ENCODE measurements at places on chromosomes 5 and 9.

- DNase-seq, result no peak
Observed at GRCh38 chr5:128146671-128147070, 63.1 kb downstream of the SLC12A2 start.

- no peak for DNase-seq
Observed at GRCh38 chr9:86460216-86461002, 106.2 kb upstream of the TUT7 start.

DNA sequence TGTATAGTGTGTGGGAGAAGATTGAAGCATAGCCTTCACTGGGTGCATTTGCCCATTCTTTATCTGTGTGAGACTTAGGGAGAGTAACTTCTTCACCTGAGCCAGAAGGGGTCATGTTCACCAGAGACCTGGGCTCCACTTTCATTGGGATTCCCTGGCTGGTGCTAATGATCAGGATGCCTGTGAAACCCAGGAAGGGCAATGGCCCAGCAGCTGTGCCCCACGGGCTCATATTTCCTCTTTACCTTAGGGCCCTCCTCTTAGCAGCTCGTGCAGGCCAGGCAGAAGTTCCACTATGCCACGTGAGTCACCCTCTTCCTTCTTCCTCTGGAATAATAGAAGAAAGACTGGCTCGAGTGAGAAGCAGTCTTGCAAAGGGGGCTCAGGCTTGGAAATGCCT is 5.0 kb downstream of the PPARGC1B start:
- DNase-seq, result no peak

DNA sequence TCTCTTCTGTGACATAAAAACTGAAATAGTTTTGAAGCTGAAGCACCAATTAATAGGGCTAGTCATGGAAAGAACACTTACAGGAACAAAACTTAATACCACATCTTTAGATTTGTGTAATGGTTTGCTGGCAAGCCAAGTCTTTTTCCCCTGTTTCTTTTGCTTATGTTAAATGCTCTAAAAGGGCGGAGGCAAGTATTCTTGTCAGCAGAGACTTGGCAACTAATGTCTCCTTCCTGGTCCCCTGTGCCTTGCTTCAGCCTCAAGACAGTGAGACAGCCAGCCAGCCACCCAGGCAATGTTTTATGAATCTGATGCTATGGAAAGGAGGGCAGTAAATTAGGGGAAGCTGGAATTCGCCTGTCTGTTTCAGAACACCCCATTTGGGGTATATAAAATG is 45.7 kb downstream of the PRRC1 start:
- DNase-seq, result no peak

DNA sequence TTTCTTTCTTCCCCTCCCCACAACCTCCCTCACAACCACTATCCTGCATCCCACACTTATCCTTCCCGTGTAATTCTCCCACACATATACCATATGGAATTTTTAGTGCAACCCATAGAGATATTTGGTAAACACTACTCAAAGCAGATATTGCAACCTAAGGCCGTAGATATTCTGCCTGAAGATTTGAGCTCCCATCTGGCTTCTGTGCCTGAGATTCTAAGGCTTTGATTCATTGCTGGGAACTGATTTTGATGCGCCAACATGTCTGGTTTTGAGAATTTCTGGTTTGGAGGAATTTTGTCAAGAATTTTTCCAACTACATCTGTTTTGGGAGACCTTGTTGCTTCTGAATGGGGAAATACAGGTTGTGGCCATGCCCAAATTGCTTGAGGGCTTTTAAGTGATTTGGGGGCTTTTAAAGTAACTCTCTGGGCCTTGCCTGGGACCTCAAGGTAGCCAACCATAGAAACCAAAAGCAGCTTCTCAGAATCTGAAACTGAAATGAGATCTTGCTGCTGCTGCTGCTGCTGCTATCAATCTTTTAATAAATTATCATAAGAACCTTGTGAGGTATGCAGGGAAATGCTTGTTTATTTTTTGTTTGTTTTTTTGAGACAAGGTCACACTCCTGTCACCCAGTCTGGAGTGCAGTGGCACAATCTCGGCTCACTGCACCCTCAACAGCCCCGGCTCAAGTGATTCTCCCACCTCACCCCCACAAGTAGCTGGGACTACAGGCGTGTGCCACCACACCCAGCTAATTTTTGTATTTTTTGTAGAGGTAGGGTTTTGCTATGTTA is 36.2 kb downstream of the PLAC8L1 start:
- DNase-seq, result no peak

- no peak for DNase-seq
Observed at GRCh38 chr9:17528859-17529258, 50.0 kb upstream of the SH3GL2 start.

DNA sequence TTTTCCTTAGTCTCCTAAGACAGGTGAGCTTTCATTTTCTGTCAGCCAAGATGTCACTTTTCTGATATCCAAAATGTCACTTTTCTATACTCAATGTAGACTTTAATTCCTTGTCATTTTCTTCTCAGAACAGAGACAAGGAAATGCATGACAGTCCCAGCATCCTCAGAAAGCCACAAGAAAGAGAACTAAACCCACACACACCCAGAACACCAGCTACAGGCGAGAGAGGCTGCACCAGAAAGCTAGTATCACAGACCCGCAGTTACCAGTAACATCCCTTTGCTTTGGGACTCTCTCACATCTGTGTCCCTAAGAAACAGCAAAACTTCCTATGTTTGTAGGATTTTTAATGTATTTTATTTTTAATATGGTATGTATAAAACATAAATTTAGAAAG is 17.1 kb downstream of the TRMO start:
- peak; percentile 36 for DNase-seq

DNA sequence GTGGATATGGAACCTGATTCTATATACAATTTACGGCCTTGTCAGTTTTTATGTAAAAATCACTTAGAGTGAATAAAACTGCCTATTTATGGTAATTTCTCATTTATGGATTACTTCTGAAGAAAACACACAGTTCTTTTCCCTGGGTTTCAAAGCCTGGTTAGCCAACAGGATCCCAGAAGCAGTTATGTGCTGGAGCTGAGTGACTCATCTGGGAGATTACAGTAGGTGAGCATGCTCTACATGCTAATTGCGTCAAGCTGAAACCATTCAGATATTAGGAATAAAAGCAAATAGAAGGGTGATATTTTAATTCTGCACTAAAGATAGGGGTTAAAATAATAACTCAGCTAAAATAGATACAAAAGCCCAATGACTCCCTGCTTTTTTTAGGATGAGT is 47.8 kb downstream of the PDE4D start:
- no peak for DNase-seq

GRCh38 chr5:101429241-101429640 is 526.2 kb upstream of the ST8SIA4 start:
- DNase-seq, result no peak

- DNase-seq, result no peak
Observed at GRCh38 chr5:154479160-154479943, 1.3 kb upstream of the HAND1 start.

DNA sequence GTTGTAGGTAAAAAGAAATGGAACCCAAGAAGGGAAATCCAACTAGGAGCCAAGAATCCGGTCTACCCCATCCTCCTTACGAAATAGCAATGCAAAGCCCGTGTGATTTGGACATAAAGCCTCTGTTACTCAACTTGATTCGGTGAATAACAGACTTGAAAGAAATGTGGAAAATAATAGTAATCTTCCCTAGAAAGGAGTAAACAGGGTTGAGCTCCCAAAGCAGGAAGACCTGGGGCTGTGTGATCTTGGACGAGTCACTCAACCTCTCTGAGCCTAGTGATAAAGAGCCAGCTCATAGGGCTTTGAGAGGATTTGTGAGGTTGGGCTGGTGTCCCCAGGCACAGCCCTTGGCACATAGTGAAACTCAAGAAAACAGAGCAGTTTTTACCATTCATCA is 42.7 kb upstream of the IL17B start:
- no peak for DNase-seq

DNA sequence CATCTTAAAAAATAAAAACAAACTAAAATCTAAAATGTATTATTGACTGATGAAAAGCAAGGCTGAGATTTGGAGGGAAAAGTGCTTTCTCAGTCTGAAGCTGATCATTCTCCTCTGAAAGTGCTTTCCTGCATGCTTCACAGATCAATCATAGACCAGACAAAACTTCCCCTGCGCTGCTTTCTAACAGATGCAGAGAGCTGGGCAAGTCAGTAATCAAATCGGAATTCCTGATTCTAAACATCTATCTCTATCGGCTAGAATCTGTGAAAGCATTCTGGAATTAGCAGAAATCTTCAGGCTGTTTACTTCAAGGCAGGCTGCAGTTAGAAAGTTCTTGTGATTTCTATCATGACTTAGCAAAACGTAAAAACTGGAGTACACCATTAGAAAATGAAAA is 15.6 kb upstream of the FAM81B start:
- no peak for DNase-seq

GRCh38 chr9:86563350-86563749 is 209.1 kb upstream of the TUT7 start:
- DNase-seq, result no peak

DNA sequence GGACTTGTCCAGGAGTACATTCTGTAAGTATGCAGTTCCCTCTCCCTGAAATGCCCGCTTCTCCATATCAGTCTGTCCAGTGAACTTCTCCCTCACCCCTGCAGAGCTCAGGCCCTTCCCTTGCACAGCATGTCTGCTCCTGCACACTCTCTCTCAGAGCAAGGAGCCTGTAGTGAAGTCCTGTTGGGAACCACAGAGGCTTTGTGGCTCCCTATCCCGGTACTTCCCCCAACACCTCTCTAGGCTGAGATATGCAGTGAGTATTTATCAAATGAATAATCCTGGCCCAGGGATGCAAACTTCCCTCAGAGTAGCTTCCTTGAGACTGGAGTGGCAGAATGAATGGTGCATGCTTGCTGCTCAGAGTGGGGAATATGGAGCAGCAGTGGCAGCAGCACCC is 48.8 kb downstream of the POC5 start:
- no peak for DNase-seq

DNA sequence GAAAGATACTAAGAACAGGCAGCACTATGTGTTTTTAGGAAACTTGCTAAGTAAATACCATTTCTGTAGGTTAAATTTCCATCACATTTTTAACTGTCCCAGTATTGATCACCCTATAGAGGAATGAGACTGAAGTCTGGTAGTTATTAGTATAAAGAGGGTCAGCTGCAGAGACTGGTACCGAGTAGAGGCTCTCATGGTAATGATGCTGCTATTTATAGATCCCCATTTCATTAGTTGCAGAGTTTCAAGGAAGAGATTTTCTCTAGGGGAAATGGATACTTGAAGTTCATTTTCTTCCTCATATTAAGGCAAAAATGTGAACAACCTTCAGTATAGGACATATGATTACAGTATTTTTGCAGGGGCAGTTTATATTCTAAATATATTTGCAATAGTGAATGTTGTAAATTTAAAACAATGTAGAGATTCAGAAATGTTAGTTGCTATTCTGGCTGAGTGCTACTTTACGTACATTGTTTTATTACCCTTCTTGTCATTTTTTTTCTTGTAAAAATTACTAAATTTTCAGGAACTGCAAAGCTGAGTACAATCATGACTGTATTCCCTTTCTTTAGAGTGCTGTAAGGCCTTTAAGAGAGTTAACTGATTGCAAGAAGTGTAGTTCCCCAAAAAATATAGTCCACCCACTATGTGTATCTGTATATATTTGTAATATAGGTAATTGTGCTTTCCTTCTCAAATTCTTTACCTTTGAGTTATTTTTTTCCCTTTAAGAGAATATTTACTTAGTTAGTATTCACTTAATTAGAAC is 14.7 kb downstream of the PBX3 start:
- no peak for DNase-seq

DNA sequence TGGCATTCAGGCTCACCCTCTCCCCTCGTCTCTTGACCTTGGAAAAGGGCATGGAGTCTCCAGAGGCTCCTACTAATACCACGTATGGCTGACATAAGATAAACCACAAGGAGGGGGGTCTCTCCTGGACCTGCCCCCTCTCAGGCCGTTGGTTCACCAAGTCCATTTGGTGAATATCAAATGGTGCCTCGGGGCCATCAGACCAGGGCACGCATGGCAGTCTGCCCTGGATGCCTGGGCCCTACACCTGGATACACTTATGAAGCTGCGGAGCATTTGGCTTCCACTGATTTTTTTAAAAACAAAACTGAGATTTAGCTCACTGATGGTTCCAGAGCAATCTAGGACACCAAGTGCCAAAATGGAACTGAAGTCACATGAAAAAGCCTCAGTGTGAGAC is 40.3 kb upstream of the ZNF622 start:
- no peak for DNase-seq

DNA sequence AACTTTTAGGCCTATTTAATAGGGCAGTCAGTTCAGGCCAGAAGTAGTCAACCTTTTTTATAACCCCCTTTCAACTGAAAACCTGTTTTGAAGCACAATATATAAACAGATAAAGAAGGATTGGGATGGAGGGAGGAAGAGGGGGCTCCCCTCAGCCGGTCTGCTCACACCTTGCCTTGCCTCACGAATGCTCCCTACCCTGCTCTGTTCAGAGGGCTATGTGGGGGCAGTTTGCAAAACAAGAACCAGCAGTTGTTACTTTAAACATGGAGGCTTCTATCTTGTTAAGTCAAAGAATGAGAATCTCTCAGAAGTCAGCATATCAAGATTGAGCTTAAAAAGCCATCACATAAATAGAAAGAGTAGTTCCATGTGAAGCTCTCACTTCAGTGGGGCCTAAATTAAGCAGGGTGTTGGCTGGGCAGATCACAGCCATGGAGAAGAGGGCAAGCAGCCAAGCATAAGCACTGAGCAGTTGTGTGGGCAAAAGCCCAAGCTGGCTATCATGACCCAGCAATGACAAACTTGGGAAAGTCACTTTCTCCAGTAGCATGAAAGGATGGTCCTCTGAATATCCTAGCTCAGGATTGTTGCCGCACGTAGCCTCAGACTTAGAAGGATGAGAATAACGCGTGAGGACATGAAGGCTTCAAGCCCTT is 70.6 kb downstream of the ALDH1A1 start:
- DNase-seq, result no peak

DNA sequence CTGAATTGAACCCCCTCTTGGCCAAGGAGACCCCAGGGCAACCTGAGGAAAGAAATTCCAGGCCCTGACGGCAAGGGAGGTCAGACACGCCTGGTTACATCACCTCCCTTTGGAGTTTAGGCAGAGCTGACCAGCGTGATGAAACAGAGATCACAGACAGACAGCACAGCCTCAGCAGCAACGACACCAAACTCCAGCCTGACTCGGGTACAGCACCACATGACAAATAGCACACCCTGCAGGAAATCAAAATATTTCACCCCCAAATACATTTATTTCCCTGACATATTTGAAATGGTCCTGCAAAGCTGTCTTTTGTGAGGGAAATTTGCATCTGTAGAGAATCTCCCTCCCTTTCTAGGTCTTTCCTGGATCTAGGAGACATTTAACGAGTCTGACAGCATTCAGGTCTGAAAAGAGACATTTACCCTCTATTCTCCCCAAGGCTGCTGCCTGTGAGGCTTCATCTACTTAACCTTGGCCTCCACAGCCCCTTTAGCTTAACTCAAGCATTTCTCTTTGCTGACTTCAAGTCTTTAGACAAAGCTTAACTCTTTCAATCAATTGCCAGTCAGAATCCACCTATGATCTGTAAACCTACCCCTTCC is 2.6 kb downstream of the QSOX2 start:
- no peak for DNase-seq

Measured in CD4-positive, alpha-beta T cell (primary cell).